Midbrain (tissue), 1 donor: ENCODE measurements at places on chromosomes 11 and 22.
A peak's percentile ranks its signal among the peaks of the same experiment; 100 is the strongest.

DNA sequence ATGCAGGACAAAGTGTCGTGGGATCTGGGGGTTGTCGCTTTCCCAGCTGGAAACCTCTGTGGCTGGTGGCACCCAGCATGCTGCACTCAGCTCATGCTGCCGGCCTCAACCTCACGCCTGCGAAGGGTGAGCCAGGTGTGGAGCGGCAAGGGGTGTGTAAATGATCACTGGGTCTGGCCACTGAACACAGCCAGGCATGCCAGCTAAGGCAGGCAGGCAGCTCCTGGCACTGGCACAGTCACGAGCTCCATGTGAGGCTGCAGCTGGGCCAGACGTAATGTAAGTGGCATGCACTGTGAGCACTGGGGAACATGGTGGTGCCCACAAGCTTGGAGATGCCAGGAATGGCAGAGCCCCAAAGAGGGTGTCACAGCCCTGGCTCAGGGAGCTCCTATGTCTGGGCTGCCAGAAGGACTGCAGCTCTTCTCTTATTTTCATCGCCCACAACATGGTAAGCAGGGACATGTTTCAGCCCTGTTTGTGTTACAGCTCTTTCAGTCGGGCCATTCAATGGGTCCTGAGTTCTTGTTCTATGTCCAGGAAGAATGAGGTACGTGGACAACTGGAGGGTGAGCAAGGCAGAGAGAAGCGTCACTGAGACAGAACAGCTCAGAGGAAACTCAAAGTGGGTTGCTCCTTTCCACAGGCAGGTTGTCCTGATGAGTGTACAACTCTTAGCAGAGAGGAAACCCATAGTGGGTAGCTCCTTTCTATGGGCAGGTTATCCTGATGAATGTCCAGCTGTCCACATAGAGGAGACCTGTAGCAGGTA is 403.8 kb downstream of the CNTN5 start:
- no peak for DNase-seq

GRCh38 chr11:117299351-117300282 is 8.5 kb downstream of the BACE1-AS start:
- no peak for DNase-seq

GRCh38 chr11:108790501-108791299 is 125.8 kb downstream of the DDX10 start:
- no peak for DNase-seq

DNA sequence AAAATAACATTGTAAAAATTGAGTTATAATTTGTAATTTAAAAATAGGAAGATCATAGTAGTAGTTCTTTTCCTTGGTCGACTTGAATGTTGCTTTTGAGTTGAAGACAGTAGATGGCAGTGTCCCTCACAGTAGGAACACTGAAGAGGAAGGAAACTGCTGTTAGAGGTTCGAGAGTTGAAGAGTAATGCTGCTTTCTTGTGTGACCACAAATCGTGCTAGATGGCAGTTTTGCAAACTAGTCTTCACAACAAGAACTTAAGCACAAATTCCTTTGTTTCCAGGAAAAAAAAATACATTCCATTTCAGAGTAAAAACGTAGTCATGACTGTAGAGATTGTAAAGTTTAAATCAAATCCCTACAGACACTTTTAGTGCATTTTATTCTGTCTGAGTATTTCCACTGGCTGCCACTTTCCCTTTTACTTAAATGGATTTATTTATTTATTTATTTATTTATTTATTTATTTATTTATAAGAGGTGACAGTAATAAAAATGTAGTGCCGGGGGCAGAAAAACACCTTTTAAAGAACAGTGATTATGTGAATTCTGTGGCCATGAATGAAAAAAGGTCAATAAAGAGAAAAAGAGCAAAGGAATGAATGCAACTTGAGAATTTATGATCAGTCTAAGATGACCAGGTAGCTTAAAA is 54.6 kb downstream of the SPECC1L start:
- DNase-seq, result peak; percentile 67

DNA sequence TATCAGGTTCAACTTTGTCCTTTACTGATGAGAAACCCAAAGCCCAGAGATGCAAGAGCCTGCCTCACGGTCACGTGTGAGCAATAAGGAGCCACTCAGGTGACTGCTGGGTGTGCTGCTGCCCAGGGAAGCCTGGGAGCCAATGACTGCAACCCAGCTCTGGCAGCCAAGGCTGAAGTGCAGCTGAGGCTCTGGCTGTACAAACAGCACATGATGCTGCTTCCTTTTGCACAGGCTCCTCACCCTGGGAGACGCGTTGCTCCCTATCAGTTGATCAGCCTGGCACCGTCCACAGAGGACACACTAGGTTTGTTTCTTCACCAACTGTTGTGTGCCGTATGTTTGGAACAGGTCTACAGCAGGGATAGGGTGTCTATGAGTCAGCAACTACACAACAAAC is 168.7 kb downstream of the EFCAB6 start:
- DNase-seq, result peak; percentile 40

DNA sequence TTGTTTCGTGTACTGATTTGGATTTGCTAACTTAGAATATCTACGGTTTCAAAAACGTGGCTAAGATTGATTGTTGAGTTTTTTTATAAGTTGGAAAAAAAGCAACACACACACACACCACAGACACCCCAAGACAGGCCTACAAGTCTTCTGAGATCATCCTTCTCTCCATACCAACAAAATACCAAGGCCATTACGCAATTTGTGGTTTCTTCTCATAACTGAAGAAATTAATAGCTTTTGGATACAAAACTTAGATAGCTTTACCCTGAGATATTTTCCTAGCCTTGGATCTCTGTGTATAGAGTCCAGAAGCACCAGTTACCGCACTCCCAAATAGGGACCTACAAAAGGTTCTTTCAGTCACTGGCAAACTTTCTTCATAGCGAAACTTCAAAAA is 113.6 kb downstream of the SIK3 start:
- no peak for DNase-seq

DNA sequence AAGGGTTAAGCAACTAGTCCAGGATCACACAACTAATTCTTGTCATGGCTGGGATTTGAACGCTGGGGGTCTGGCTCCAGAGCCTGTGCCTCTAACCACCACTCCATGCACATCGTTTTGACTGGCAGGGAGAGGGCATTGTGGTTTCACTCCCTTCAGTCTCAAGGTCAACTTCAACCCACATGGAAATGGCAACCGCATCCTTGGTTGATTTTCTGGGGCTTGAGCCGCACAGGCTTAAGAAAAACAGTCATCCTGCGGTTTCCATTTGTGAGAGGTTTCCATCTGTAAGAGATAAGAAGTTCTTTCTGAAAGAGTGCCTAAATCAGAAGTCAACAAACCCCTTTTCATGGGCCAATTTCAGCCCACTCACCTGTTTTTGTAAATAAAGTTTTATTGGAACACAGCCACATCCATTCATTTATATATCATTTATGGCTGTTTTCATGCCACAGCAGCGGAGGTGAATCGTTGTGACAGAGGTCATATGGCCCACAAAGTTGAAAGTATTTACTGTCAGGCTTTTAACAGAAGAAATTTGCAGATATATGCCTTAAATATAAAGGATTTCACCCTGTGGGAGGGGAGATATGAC is 65.7 kb downstream of the SGSM1 start:
- no peak for DNase-seq

DNA sequence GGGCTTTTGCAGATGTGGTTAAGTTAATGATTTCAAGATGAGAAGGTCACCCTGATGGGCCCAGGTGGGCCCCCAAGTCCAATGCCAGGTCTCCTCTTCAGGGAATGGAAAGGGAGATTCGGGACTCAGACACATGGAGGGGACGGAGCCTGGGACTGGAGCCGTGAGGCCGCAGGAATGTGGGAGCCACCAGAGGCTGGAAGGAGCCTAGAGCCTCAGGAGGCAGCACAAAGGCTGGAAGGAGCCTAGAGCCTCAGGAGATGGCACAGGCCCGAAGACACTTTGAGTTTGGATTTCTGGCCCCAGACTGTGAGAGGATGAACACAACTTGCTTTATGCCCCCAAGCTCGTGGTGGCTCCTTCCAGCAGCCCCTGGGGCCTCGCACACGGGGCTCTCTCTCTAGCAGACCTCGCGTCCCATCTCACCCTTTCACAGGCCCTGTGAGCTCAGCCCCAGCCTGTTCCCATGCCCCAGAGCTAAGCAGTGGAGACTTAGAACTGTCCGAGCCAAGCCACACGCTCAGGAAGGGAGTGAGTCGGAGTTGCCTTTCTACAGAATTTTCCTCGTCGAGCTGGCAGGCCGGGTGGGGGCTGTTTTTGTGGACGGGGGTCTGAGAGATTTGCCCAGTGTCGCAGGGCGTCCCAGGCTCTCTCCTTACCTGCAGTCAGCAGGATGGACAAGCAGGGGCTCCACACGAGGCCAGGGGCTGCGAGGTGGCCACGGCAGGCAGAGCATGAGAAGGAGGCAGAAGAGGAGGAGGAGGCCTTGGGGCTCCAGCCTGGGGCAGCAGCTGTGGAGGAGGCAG is 937.6 kb downstream of the BRD1 start:
- no peak for DNase-seq

GRCh38 chr22:17475318-17476230 is 87.7 kb upstream of the SLC25A18 start:
- DNase-seq, result no peak

DNA sequence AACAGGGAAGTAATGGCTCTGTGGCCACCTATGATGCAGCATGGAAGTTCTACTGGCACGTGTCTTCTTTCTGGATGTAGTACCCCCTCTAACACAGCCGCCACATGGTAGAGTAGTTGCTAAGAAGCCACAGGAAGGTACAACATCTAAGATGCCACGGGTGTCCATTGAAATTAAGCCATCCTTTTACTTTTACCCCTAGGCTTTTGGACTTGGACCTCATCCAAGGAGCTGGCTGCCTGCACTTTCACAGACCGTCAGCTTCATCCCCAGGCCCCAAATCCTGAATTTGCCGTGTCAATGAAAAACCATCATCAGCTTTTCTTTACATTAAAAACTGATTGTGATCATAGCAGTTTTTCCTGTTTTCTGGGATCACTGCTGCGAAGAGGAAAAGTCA is 102.4 kb downstream of the RPL27A start:
- no peak for DNase-seq

GRCh38 chr22:22318723-22319465 is 74.3 kb downstream of the VPREB1 start:
- DNase-seq, result no peak

DNA sequence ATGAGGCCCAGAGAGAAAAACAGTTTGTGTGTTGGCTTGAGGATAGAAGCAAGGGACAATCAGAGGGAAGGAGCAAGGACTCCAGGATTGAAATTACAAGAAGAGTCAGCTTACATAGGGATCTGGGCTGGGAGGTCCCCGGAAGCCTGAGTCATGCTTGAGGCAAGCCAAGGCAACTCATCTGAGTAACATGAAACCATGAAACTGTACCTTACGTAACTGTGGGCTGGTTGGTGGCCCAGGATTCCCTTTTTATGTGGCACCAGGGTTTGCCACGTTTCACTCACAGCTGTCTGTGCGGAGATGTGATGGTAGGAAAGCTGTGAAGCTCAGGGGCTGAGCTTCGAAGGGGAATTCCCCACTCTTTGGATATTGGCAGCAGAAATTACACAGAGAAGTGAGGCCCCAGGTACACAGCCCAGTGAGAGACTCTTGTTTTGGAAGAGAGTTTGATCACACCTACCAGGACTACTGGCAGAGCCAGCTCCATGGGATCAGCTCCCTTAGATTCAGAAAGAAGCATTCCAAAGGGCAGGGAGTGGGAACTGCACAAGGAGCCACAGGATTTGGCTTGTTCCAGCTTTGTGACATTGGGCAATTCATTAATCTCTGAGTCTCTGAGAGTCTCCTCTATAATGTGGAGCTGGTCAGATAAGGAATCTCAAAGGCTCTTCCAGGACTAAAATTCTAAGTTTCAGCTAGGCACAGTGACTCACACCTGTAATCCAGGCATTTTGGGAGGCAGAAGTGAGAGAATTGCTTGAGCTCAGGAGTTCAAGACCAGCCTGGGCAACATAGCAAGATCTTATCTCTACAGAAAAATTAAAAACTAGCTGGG is 7.8 kb downstream of the SLC5A1 start:
- no peak for DNase-seq

DNA sequence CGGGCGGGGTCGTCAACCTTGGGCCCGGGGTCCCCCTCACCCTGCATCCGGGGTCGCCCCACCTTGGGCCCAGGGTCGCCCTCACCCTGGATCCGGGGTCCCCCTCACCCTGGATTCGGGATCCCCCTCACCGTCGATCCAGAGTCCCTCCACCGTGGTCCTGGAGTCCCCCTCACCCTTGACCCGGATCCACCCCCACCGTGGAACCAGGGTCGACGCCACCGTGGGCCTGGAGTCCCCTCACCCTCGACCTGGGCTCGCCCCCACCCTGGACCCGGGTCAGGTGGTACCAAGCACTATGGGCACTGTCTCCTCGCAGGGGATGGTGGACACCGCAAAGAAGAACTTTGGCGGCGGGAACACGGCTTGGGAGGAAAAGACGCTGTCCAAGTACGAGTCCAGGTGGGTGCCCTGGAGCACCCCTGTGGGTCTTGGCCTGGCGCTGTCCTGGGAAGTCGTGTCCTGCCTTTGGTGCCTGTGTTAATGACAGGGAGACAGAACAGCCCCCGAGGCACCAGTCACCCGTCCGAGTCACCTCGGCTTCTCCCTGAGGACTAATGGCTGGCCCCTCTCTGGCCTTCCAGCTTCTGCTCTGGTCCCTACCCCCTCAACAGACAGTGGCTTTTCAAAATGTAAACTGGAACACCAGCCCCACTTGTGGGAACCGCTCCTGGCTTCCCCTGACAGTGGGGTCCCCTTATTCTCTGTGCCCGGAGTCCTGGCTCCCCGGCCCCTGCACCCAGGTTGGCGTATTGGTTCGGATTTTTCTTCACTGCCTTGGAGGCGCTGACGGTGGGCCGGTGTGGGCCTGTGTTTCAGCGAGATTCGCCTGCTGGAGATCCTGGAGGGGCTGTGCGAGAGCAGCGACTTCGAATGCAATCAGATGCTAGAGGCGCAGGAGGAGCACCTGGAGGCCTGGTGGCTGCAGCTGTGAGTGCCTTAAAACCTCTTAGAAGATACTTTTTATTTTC is 762 bp downstream of the CRELD2 start:
- no peak for DNase-seq

DNA sequence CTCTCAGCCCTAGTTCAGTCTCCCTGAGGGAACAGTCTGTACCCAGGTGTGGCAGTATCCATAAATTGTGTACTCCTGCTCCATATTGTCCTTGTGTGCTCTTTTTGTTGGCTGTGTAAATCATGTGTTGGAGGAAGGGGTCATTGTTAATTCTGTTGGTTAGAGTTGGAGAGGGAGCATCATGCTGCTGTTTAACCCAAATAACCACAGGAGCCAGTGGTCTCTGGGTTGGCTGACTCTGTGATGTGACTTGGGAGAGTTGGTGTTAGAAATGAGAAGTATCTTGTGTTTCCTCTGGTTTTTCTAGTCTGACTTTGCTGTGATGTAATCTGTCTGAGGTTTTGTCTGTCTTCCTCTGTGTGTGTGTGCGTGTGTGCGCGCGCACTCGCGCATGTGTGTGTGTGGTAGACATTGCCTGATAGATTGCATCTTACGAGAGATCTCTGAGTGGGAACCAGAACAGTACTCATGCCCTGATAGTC is 30.5 kb downstream of the CTNND1 start:
- peak; percentile 26 for DNase-seq

DNA sequence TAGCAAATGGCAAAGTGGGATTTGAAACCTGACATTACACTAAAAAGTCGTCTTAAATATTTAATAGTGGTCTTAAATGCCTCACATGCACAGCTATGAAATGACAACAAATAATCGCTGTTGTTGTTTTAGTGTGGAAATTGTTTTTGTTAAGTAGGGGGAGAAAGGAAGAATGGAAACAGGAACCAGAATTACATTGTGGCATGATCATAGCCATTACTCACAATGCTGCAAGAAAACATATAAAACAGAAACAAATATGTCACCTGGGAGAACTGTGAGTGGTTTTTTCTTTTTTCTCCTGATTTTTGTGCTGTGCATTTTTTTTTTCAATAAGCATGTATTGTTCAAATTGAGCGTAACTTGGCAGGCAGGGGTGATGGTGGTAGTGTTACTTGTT is 22.9 kb downstream of the FAM76B start:
- DNase-seq, result no peak
